Lung microvascular endothelial cell (primary cell): ENCODE measurements at places on chromosomes 2 and 18. TPM values are rescaled to one million over a fixed set of nuclear protein-coding genes. Genes with fewer than 3 reads are reported as not detected.
A peak's percentile ranks its signal among the peaks of the same experiment; 100 is the strongest.

DNA sequence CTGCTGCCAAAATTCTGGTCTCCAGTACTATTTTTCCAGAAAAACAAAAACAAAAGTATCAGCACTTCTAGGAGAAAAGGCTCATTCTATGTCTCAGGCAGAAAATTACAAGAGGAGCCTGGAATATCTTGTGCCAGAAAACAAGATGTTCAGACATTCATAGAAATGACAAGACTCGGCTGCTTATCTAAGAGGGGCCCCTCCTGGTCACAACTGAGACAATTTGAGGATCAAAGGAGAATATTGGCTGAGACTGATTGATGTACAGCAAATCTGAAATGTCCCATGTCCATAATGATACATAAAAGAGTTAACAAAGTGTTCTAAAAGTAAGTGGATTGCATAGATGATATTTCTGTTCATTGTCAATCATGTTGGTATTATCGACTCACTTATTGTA lies 2.4 kb upstream of the RPS7 start:
- no peak for DNase-seq

GRCh38 chr2:33013684-33014110 lies 66.9 kb downstream of the LTBP1 start:
- DNase-seq: peak; percentile 58

DNA sequence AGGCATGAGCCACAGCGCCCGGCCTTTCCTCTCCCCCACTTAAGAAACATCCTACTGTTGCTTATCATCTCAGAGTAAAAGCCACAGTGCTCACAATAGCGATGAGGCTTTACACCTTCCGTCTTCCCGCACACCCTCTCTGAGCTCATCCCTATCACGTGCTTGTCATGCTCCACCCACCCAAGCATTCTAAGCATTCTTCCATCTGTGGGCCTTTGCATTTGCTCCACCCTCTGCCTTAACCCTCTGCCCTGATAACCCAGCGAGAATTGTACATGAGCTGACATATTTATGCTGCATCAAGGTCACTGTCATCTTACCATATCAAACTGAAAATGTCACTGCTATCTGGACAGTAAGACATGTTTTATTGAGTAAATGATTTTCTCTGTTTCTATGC lies 22.6 kb downstream of the FOXI3 start:
- DNase-seq: no peak

DNA sequence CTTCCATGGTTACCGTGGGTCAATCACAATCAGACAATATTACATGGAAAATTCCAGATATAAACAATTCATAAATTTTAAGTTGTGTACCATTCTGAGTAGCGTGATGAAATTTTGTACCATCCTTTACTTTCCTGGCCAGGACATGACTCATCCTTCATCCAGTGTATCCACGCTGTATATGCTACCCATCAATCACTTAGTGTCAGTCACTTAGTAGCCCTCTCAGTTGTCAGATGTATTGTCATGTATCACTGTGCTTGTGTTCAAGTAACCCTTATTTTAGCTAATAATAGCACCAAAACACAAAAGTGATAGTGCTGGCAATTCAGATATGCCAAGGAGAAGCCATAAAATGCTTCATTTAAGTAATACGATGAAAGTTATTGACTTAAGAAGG lies 282.6 kb downstream of the CPS1 start:
- peak; percentile 4 for DNase-seq

DNA sequence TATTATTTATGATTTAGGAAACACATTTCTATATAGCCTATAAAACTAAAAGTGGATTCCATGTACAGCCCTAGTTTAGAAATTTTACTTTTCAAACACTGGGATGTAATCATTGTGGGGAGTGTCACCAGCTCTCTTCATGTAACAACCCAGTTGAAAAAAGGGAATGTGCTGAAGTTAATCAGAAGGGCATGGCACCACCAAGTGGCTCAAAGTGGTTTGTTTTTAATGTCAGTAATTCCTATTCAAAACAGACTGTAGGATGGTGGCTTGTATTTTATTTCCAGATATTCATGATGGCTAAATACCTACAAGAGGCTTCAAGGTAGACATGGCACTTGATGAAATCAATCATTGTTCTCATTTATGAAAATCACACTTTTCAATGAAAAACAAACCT lies 58.1 kb upstream of the TMEM182 start:
- DNase-seq: peak; percentile 10

GRCh38 chr2:9747396-9747795 lies 95.9 kb upstream of the TAF1B start:
- DNase-seq: no peak

DNA sequence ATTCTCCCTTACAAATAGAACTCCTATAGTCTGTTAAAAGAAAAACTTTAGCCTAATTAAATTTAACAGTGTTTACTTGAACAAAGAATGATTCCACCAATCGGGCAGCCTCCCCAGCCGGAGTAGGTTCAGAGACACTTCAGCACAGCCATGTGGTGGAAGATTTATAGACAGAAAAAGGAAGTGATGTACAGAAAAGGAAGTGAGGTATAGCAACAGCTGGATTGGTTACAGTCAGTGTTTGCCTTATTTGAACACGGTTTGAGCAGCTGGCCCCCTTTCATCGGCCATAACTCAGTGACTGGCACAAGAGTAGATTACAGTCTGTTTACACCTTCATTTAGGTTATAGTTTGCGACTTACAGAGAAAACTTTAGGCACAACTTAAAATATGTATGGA lies 2.1 kb upstream of the SKA1 start:
- no peak for DNase-seq

- no peak for DNase-seq
Observed at GRCh38 chr2:233745073-233745755, 14.9 kb upstream of the UGT1A1 start.

DNA sequence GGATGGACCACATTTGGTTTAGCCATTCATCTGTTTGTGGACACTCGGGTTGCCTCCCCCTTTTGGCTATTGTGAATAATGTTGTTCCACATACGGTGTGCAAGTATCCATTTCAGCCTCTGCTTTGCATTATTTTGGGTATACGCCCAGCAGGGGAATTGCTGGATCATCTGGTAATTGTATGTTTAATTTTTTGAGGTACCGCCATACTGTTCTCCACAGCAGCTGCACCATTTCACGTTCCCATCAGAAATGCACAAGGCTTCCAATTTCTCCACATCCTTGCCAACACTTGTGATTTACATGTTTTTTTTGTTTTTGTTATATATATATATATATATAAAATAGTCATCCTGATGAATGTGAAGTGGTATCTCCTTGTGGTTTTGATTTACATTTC lies 54.6 kb upstream of the TWIST2 start:
- DNase-seq: no peak

DNA sequence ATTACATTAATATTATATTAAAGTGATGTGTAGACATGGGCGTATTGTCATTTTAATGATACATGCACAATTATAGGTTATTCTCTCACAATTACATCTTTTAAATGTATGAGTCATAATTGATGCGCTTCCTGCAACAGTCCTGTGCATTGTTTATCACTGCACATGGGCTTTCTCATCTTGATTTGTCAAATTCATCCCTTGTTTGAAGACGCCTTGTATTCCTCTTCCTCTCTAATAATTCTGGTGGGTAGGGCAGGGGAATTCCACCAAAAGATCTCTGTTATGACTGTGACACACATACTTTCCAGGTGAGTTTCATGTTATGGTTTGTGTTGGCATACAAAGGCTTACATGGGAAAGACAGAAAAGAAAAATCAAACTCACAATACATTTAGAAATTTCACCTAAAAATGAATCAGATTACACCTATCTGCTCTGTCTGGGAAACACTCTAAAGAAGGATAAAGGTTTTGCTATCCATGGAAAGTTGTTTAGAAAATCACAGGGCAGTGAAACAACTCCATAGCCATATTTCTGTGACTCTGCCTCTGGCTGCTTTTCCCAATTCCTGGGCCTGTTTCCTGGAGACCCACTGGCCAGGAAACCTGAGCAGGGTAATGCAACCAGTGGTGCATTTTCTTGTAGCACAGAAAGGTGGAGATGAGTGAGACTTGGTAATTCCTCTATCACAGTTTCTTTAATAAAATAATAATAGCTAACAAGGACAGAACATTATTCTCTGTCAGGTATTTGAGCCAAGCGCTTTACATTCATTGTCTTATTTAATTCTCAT lies 13.2 kb downstream of the SLC9A2 start:
- DNase-seq: peak; percentile 15

DNA sequence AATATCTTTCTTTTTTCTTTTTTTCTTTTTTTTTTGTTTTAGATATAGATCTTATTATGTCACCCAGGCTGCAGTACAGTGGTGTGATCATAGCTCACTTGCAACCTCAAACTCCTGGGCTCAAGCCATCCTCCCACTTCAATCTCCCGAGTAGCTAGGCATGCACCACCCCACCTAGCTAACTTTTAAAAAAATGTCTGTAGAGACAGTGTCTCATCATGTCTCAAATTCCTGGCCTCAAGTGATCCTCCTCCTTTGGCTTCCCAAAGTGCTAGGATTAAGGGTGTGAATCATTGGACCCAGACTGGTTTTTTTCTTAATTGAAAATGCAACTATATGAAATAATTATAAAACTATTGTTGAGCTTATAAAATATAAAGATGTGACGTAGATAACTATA lies 9.8 kb upstream of the ZCCHC2 start:
- DNase-seq: no peak

The SLC16A14 gene
- total RNA-seq: under 0.01 TPM in 2 replicates

The CTNNA2 gene
- not detected in 2 replicates for total RNA-seq

The SCRN3 gene
- 11.6 and 13.7 TPM in 2 replicates for total RNA-seq
